ENCODE measurements at places on chromosomes 5 and 9.

- no peak for DNase-seq
These were observed 16.3 kb upstream of the SLC6A19 start for GRCh38 chr5:1185038-1185627.

DNA sequence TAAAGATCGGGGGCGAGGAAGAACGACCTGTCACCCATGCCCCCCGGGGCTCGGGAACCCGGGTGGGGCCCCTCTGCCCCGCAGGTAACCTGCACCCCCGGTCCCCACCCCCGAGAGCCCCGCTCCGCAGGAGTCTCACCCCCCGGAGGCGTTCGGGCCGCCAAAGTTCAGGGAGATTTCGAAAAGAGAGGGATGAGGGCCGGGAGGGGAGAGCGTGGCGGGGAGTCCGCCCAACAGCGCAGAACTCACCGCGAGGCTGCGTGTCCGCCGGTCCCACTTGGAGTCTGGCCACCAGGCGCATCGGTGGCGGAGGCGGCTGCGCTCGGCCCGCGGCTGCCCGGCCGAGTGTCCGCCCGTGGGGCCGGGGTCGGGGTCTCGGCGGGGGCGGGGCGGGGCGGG is at the start of gene PHF19:
Gene PHF19 (minus strand): TSS at position 347 of the 399 bp plus-strand sequence. CDS start 2,447 bp downstream, outside the sequence.
- peak; percentile 23 for DNase-seq

DNA sequence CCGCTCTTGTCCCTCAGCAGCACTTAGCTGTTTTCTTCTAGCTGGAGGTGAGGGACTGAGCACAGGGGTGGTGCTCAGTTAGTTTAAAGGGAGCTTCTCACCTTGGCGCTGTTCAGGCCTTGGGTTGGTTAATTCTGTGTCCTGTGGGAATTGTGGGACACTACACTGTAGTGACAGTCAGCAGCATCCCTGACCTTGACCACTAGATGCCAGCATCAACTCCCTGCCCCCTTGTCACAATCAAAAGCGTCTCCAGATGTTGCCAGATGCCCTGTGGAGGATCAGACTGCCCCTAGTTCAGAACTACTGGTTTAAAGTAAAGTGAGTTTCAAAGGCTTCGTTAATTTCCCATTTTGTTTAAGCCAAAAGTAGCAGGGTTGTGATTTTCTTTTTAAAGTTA is 65.5 kb upstream of the DMRT3 start:
- peak; percentile 9 for DNase-seq

DNA sequence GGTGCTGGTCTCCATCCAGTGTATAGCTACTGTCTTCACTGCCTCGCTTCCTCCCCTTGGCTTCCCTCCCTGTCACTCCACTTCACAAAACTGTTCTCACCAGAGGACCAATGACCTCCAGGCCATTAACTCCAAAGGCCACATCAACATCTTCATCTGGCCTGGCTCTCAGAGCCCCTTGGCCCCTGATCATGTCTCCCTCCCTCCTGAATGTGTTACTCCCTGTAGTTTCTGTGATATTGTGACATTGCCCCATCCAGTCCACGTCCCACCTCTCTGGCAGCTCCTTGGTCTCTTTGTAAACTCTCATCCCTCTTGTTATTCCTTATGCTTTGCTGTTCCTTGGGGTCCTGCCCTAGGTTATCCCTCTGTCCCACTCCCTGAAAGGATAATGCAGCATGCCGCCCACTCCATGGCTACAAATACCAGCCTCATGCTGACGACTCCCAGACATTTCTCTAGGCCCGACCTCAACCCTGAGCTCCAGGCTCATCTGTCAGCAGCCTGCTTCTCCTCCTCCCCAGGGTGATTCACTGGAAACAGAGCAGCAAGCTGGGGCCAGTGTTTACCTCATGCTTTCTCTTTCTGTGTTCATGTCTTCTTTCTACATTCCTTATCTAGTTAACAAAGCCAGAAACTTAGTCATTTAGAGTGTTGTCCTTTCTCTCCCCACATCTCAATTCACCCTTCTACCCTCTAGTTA is 312.2 kb downstream of the SPOCK1 start:
- no peak for DNase-seq

GRCh38 chr5:32445831-32446614 is 1.5 kb upstream of the ZFR start:
- no peak for DNase-seq

- no peak for DNase-seq
These were observed 27.1 kb upstream of the PTGER4 start for GRCh38 chr5:40652441-40653220.

- no peak for DNase-seq
These were observed 74.2 kb upstream of the TUSC1 start for GRCh38 chr9:25752398-25752797.

- DNase-seq, result no peak
These were observed 179.0 kb upstream of the CD180 start for GRCh38 chr5:67375606-67376005.

GRCh38 chr9:134206311-134207300 is 42.2 kb upstream of the RNU6ATAC start:
- no peak for DNase-seq

DNA sequence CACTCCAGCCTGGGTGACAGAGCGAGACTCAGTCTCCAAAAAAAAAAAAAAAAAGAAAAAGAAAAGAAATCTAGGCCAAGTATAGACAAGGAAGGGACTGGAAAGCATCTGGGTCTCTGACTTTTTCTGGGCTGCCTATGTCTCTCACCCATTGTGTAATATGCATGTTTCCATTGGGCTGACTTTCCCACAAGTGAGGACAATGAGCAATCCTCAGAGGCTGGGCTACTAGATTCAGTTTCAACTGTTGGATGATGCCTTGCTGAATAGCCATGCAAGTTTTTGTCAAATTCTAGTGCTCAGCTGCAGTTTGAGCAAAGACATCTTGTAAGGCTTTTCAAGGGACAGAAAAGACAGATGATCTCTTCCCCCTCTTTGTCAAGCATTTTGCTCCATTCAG is 82.1 kb downstream of the PHAX start:
- DNase-seq, result no peak

DNA sequence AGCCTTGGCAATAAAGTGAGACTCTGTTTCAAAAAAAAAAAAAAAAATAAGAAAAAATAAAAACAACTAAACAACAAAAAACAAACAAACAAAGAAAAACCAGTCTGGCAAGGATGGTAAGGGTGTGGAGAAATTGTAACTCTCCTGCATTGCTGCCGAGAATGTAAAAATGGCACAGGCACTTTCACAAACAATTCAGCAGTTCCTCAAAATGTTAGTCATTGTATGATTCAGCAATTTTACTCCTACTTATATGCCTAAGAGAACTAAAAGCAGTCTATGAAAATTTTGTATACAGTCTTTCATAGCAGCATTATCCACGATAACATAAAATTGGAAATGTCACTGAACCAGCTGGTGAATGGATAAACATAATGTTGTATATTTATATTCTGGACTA is 280.4 kb downstream of the CDH9 start:
- DNase-seq, result no peak

GRCh38 chr9:86099701-86100364 is 475 bp upstream of the GOLM1 start:
- no peak for DNase-seq

GRCh38 chr5:172903790-172904189 is 55.4 kb upstream of the RPL26L1 start:
- no peak for DNase-seq

GRCh38 chr9:89436963-89437625 is 60.8 kb downstream of the SEMA4D start:
- DNase-seq, result no peak

GRCh38 chr5:73254642-73255041 is 81.6 kb downstream of the TMEM174 start:
- DNase-seq, result no peak

DNA sequence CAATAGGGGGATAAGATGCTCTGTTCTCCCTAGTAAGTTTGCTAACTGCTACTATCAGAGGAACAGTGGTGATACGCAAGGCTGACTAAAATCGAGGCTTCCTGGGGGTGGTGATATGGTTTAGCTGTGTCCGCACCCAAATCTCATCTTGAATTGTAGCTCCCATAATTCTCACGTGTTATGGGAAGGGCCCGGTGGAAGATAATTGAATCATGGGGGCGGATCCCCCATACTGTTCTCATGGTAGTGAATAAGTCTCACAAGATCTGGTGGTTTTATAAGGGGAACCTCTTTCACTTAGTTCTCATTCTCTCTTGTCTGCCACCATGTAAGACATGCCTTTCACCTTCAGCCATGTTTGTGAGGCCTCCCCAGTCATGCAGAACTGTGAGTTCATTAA is 135.1 kb downstream of the LHFPL2 start:
- DNase-seq, result no peak

GRCh38 chr9:136762221-136762691 is 2.1 kb downstream of the LCN15 start:
- DNase-seq, result no peak

DNA sequence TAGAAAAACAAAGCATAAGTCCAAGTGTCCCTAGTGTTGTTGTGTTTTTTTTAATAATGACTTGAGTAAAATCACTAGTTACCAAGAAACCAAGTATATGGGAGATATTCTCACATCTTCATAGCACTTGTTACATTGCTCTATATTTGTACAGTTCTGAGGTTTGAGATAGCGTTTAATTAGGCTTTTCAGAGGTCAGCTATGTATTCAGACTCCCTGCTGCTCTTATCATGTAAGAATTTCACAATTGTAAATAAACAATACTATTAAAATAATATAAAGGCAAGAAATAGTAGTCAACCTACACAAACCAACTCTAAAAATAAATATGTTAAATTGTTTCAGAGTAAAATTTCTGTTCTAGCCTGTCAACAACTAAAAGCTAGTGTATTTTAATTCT is 761.9 kb upstream of the FAM174A start:
- DNase-seq, result no peak

GRCh38 chr9:113660196-113660595 is 196.7 kb downstream of the RGS3 start:
- DNase-seq, result no peak

DNA sequence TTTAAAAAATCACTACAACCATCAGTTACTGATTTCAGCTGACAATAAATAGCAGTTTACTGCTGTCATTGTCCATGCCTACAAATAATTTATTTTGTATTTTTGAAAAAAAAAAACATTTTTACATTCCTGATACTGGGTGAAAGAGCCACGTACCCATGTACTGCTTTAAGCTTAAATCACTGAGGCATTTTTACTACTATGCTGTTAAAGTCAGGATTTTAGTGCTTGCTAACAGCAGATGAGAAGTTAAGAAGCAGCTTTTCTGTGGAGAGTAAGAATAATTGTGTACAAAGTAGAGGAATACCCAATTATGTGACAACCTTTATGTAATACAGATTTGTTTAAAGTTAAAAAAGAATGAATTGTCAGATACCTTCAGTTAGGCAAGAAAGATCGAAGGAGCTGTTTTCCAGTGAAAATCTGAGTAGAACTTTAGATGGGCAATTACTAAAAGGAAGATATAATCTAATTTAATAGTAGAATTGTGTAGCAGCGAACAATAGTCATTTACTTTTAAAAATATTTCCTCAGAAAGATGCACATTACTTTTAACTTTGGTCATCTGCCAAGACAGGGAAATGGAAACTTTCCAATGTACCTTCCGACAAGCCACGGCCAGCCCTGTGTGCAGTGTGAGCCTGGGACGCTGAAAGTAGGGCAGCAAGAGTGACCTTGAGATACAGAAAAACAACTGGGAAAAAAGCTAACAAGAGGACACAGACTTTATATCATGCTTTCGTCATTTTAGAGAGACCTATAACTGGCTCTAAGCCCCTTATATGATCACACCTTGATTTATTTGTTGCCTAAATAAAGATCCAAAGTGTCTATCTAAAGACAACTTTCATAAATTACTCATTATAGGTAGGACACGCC is 39.9 kb downstream of the RHOBTB3 start:
- DNase-seq, result peak; percentile 69

GRCh38 chr9:404234-404633 is 189.6 kb downstream of the DOCK8 start:
- no peak for DNase-seq

DNA sequence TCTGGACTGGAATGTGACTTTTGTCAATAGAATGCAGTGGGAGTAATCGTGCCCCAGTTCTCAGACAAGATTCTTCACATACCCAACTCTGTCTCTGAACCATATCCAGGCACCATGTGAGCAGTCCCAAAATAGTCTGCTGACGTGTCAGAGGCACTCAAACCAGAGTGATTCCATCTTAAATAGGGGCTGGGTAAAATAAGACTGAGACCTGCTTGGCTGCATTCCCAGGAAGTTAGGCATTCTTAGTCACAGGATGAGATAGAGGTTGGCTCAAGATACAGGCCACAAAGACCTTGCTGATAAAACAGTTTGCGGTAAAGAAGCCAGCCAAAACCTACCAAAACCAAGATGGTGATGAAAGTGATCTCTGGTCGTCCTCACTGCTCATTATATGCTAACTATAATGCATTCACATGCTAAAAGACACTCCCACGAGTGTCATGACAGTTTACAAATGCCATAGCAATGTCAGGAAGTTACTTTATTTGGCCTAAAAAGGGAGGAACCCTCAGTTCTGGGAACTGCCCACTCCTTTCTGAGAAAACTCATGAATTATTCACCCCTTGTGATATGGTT is 16.9 kb upstream of the PLCXD3 start:
- no peak for DNase-seq

DNA sequence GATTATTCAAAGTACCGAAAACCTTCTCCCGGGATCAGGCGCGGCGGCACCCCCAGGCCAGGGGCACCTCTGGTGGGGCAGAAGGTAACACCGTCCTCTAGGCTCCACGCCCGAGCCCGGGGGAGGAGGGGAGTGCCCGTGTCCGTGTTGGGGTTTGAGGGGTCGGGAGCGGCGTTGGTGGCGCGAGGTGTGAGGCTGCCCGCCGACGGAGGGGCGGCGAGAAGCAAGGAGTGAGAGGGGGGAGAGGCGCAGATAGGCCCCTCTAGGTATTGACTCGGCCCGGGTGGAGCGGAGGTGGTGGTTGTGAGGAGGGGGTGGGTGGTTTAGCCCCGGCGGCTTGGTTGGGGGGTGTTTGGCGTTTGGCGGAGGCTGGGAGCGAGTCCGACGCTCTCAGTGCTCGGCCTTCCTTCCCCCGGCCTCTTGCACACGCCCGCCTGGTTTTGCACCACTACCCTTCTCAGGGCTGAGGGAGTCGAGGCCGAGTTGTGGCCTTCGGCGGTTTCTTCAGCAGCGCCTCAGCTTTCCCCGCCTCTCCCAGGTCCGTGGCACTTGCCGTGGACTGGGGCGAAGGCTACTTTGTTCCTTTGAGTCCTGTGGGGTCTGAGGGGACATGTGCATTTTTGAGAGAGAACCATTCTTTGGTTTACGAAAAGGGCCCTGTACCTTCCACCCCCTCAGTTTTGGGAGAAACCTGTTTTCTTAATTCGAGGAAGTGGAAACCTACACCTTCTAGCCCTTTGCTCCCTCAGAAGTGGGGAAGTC is 450 bp downstream of the GPBP1 start:
- DNase-seq, result no peak

GRCh38 chr5:177473443-177474001 is at the start of gene DBN1:
Gene DBN1, minus strand, starts transcription at chr5:177473634. Its CDS starts 113 bp downstream, at chr5:177473521.
- DNase-seq, result no peak

- DNase-seq, result no peak
These were observed 310.3 kb downstream of the EBF1 start for GRCh38 chr5:158789441-158789840.

GRCh38 chr9:111674319-111674718 is 12.9 kb downstream of the GNG10 start:
- DNase-seq, result no peak
